Ascending aorta (tissue), 2 donors: ENCODE measurements at places on chromosomes 2 and 18. TPM values are rescaled to one million over a fixed set of nuclear protein-coding genes. Genes with fewer than 3 reads are reported as not detected.

DNA sequence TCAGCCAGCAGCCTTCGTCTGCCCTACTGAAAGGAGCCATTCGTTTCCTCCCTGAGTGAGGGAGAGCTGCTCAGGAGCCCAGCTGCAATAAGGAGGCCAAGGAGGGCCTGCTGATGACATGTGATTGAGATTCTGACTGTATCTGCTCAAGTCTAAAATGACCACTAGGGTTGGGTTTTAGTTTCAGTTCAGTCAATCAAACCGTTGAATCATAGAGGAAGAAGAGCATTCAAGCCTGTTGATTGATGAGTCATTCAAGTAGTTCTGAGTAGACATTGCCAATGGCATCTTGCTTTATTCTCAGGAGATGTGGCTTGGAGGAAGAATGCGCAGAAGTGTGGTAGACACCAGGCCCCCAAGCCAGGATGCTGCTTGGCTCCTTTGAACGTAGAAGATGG lies 19.9 kb upstream of the BCL2L11 start:
- no peaks in the 10 kb centered on the region for H3K27me3 ChIP-seq
- DNase-seq = no peak
- no peak overlapping the region for H3K4me3 ChIP-seq
- H3K27ac ChIP-seq = no peak overlapping the region

GRCh38 chr2:19321946-19322345 lies 36.5 kb downstream of the OSR1 start:
- no peaks in the 10 kb centered on the region for H3K27me3 ChIP-seq
- no peak for DNase-seq
- H3K4me1 ChIP-seq = no peaks in the 10 kb centered on the region
- H3K36me3 ChIP-seq = no peaks in the 10 kb centered on the region

LYG1 gene
- not detected for total RNA-seq

DNA sequence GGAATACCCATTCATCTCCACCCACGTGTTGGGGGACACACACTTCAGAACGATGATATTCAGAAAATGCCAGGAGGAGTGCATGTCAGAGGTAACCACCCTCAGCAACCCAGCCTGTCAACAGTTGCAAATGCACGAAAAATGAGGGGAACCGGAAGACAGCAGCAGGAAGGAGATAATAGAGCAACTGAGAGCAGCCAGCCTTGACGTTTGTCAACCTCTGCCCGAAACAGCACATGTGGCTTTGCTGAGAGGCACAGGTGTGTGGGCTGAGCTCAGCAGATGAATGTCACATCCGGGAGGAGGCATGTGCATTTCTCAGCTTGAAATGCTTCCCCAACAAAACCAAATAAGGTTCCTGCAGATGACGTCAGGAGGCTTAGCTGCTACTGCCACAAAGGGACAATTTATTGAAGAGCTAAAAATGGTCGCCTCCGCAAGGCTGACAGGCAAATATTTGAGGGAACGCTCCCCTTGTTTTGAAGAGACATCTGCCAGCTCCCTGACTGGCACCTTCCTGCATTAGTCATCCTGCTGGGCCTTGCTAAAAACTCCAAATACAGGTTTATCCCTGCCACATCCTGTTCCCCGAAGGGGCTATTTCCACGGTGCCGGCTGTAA lies 419.0 kb downstream of the NBAS start:
- no peak for DNase-seq
- H3K27ac ChIP-seq = no peak overlapping the region
- no peaks in the 10 kb centered on the region for H3K36me3 ChIP-seq
- no peaks in the 10 kb centered on the region for H3K27me3 ChIP-seq
- no peak overlapping the region for H3K4me3 ChIP-seq

DNA sequence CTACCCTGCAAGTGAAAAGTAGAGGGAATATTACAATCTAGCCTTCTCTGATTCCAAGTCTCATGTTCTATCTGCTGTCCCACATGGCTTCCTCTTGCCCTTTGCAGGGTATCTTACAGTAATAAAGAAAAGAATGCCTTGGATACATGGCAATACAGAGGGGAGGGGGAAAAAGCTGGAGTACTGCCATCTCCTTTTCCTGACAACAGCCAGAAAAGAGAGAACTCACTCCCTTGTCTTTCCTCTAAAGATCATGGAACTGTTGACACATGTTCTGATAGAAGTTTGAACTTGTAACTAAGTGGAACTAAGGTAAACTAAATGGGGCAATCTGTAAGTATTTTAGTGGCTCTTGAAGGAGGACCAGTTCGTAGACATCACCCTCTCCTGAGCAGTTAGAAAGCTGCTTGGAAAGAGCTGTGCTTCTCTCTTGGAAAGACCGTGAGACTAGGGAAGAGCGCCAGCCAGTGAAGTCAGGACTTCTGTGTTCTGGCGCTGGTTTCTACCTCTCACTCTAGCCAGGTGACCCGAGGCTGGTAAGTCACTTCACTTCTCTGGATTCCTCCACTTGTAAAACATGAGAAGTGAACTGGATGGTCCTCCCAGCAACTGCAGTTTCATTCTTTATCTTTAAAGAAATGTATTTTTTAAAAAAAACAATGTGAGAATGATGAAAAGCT lies 242.3 kb upstream of the FOSL2 start:
- H3K4me1 ChIP-seq = no peaks in the 10 kb centered on the region
- H3K36me3 ChIP-seq = no peaks in the 10 kb centered on the region
- no peaks in the 10 kb centered on the region for H3K27me3 ChIP-seq
- DNase-seq = no peak

- H3K4me1 ChIP-seq = no peaks in the 10 kb centered on the region
- no peak overlapping the region for H3K27ac ChIP-seq
- DNase-seq = no peak
Observed at GRCh38 chr2:68880213-68880612, 9.0 kb upstream of the BMP10 start.

GRCh38 chr18:75454022-75454795 lies 26.7 kb upstream of the SMIM21 start:
- no peaks in the 10 kb centered on the region for H3K4me1 ChIP-seq
- H3K4me3 ChIP-seq = no peak overlapping the region
- DNase-seq = no peak
- no peaks in the 10 kb centered on the region for H3K36me3 ChIP-seq
- H3K27ac ChIP-seq = no peak overlapping the region
- no peaks in the 10 kb centered on the region for H3K27me3 ChIP-seq

FOXI3 gene
- total RNA-seq = not detected

- DNase-seq = no peak
- no peaks in the 10 kb centered on the region for H3K4me1 ChIP-seq
- H3K36me3 ChIP-seq = no peaks in the 10 kb centered on the region
- H3K27me3 ChIP-seq = no peaks in the 10 kb centered on the region
- no peak overlapping the region for H3K4me3 ChIP-seq
Observed at GRCh38 chr18:54035927-54036326, 188.5 kb downstream of the MBD2 start.
